Suprapubic skin (tissue), 4 donors: ENCODE measurements at places on chromosomes 11 and 22. TPM values are rescaled to one million over a fixed set of nuclear protein-coding genes. Genes with fewer than 3 reads are reported as not detected.
A peak's percentile ranks its signal among the peaks of the same experiment; 100 is the strongest.

GRCh38 chr11:363948-364761, 5.1 kb upstream of the B4GALNT4 start:
- peak; percentile 84 for DNase-seq

DNA sequence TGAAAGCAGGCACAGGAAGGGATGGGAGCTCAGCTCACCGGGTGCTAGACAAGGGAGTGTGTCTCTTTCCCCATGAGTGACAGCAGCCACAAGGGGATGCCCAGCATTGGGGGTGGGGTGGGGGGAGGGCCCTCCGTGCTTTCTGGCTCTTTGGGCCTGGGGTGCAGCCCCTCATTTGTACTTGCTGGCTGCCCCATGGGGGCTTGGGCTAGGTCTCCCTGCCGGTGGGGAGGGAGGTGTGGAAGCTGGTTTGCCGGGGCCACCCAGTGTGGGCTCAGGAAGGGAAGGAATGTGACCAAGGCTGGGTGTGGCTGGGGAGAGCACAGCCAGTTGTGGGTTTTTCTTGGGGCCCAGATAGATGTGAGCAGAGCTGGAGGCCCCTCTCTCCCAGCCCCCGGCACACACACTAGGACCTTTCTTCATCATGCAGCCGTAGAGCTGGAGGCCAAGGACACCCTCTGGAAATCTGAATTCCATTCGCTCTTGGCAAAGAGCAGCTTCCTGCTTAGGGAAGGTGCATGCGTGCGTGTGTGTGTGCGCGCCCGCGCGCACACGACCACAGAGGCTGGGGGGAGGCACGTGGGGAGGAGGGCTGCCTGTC, 25.8 kb downstream of the KCNQ1OT1 start:
- DNase-seq = peak; percentile 68

GRCh38 chr11:128262463-128263345, 324.7 kb downstream of the ETS1 start:
- DNase-seq = no peak

GRCh38 chr11:46733234-46733633, 14.2 kb downstream of the F2 start:
- DNase-seq = no peak

- no peak for DNase-seq
Measured at GRCh38 chr11:134583397-134583990, 171.5 kb upstream of the B3GAT1 start.

GRCh38 chr22:38176170-38176741, 5.4 kb downstream of the PLA2G6 start:
- DNase-seq = no peak

GRCh38 chr11:86440305-86440716, 65.6 kb downstream of the CCDC81 start:
- no peak for DNase-seq

GRCh38 chr22:17536269-17536668, 27.0 kb upstream of the SLC25A18 start:
- no peak for DNase-seq

GRCh38 chr11:975827-976226, 50.2 kb downstream of the AP2A2 start:
- no peak for DNase-seq

- DNase-seq = no peak
Measured at GRCh38 chr11:43359422-43359818, 700 bp downstream of the TTC17 start.

DNA sequence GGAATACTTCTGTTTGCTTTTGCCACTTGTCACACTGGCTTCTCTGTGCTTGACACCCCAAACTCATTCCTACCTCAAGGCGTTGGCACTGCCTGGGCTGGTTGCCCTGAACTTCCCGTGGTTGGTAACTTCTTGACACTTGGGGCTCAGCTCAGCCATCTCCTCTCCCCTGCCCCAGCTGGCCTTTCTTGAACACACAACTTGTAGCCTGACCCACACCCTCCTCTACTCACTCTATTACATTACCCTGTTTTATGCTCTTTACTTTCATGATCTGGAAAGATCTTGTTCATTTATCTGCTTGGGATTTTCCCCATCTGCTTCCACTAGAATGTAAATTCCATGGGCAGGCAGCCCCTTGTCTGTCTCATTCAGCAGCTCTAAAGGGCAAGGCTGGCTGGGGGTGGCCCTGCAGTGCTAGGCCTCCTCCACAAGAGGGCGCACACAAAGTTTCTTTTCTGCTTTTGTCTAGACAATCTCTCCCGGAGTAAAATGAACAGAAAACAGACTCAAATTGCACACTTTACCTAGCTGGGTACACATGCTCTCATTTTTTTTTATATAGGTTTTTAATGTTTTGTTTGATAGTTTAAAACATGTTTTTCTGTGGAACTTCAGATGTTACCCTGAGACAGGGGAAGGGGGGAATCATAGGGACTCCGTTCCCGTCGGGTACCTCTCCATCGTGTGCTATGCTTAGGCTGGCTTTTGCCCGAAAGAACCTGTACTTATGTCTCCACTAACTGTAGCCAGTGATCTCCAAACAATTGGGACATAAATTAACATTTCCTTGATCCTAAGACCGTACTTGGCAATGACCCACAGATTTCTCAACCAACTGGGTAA, 16.4 kb upstream of the MRGPRX2 start:
- DNase-seq = no peak

GRCh38 chr11:6201481-6201880, 2.5 kb downstream of the OR52W1 start:
- DNase-seq = no peak

GRCh38 chr11:131859538-131860210, 489.3 kb downstream of the NTM start:
- DNase-seq = no peak

GRCh38 chr22:50523806-50524675, 1.4 kb downstream of the SCO2 start:
- no peak for DNase-seq

DNA sequence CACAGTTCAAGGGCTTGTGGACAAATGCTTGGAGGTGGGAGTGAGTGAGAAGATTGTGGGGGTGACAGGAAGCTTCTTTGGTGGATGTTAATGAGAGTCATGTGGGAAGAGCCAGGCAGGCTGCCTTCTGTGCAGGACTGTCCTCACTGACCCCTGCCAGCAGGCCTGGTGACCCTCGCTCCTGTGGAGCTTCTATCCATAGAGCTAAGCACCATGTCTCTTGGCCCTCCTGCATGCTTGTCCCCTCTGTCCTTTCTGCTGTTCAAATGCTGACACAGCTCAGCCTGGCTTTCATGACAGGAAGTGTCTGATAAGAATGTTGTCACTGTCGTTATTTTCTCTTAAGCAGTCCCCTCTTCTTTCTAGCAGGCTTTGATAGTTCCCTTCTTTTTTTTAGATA, 37.6 kb downstream of the NAT10 start:
- no peak for DNase-seq

DNA sequence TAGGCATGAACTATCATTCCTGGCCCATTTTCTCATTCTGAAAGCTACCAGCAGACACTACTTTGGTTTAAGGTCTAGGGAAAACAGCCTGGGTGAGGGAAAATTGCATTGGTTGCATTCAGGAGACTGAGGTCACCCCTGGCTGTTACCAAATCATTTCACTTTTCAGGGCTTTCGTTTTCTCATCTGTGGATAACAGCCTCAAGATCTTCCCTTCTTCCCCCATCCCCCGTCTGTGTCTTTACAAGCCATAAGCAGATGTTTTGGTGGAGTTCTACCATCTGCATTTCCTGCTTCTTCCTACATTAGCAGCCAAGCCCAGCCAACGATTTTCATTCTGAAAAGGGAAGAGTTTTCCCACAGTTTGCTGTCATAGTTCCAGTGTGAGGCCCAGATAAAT, 130.4 kb downstream of the HIPK3 start:
- DNase-seq = no peak

DNA sequence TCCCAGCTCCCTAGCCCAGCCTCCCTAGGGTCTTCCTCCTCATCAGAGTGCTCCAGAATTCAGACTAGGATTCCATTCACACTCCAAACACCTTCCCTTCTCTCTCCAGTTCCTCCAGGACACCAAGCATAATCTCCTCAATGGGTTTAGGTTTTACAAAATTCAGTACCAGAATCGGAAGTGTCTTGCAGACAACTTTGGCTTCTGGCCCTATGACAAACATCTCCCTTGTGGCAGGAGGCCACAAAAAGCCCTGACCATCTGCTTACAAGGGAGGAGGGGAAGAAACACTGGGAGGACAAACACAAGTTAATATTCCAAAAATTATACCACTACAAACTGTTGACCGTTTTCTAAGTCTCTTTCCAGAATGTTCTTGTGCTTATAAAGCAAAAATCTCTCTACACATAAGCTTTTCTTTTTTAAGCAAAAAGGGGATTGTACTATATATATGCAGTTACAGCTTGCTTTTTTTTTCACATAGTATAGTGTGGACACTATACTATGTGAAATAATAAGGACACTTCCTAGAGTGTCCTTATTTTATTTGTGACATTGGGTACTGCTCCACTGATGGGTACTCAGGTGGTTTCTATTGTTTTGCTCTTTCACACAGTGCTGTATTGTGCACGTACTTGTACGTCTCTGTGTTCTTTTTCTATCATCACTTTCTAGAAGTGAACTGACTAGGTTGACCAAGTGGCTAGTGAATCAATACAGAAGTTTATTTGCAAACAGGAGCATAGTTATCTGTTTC, 78.7 kb downstream of the BDNF start:
- DNase-seq = no peak

GRCh38 chr22:37599153-37599552, 9.5 kb upstream of the GGA1 start:
- no peak for DNase-seq

DNA sequence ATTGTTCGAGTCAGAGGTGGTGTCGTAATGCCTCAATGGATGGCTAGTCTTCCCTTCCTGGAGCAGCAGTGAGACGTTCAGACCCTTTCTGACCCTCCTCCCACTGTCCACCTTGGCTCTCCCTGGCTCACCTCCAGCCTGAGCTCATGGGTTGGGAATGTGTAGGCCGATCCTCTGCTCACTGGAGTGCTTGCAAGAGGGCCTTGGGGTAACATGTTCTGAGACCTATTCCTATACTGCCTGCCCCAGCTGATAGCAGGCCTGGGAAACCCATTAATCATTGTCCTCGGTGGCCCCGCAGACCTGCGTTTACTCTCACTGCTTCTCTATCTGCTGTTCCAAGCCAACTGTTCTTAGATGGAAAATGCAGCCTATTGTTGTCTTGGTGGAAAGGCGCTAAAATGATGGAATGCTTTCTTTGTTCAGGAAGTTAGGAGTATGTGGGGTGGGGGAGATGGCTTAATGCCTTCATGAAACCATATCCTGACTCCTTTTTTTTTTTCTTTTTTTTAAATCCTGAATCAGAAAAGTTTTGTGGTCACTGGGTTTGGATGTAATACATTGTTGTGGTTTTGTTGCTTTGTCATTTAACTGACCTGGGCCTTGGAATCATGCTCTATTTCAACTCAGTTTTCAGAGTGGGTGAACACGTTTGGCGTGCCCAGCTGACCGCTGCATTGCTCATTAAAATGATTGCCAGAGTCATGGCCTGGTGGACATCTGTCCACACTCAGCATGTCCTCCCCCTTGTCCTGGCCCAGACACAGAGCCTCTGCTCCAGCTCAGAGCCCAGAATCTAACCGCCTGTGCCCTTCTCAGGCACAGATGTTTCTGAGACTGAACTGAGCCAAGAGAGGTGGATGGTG, 72.5 kb downstream of the MICAL2 start:
- DNase-seq = no peak

GRCh38 chr11:9575260-9576240, 2.1 kb downstream of the WEE1 start:
- no peak for DNase-seq

GRCh38 chr22:23835484-23836144, 3.2 kb downstream of the DERL3 start:
- DNase-seq = peak; percentile 32

DNA sequence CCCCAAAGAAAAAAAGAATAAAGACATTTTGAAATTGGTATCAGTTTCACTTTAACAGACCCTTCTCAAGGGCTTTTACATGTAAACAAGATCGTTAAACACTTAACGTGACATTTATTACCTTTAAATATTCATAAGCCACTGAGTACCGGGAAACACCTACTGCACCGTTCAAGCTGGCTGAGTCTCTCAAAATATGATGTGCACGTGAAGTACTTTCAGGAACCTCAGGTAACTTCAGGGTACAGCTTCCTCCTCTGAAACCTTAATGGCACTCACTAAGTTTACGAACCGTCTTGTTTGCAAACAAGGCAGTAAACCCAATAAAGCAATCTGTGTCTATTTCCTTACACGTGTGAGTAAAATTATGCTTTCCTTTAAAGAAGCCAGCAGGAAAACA, 105.5 kb upstream of the TENM4 start:
- DNase-seq = no peak

PANX3 gene
- total RNA-seq = not detected

TSSK2 gene
- total RNA-seq = not detected

HBG2 gene
- not detected for total RNA-seq

OR52L1 gene
- not detected for total RNA-seq

EFCAB6 gene
- 2.8 TPM for total RNA-seq

MRGPRX4 gene
- not detected for total RNA-seq

POLD3 gene
- 10.9 TPM for total RNA-seq

ZNF214 gene
- total RNA-seq = 0.55 TPM

IGSF22 gene
- total RNA-seq = not detected

CCDC116 gene
- total RNA-seq = 1.0 TPM

KCNJ1 gene
- total RNA-seq = 0.18 TPM

YAP1 gene
- total RNA-seq = 271 TPM

MUC6 gene
- total RNA-seq = not detected

TBC1D10A gene
- 40.2 TPM for total RNA-seq
